Hypothalamus (tissue), 51 donors: ENCODE measurements at places on chromosomes 12 and 14.

DNA sequence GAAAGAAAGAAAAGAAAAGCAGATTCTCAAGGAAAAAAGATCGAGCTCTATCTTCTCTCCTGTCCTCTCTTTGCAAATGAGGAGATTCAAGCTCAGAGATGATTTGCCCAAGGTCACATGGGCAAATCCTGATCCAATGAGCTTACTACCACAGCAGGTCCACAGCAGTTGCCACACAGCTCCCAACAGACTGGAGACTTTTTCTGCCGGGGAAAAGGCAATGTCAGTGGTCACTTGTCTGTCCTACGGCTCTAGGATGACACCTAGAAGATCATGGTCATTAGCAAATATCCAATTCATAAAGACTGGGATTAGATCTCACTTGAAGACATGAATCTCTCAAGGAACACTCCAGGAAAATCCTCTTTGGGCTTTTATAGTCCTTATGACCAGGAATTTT, 58.8 kb downstream of the TTC7B start:
- no peak for DNase-seq

GRCh38 chr14:70809225-70810219, at the start of gene MAP3K9:
TSS of gene MAP3K9 (minus strand) at chr14:70809513. CDS start at chr14:70809171, 342 bp downstream.
- peak; percentile 87 for DNase-seq

DNA sequence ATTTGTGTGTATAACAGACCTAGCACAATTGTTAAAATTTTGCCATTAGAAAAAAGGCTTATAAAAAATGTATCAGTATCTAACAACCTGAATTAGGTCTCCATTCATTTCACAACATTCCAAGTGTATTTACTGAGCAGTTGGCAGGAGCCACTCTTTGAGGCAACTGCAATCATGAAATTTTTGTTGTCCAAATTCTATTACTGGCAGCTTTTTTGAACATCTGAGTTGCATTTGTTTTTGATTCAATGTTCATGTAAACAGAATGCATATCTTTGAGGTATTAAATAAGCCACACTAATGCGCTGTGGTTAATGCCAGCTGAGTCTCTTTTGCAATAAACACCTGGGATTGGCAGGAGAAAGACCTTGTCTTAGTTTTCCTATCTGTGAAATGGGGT, 8.7 kb downstream of the KITLG start:
- no peak for DNase-seq

GRCh38 chr12:52498946-52499345, 5.9 kb upstream of the KRT6A start:
- DNase-seq = no peak

DNA sequence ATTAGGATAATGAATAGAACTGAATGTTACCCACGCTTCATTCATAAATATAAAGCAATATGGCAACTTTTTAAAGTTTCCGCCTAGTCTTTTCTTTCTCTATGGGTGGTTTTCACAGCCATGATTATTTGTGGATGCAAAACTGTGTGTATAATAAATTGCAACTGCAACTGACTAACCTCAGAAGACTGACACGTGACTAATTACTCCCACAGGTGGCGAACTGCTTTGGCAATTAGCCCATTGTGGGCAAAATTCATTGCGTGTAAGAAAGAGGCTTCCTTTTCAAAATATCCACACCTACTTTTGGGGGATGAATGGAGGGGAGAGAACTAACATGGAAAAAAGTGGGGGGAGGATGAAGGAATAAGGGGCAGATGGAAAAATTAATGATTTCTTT, 79.0 kb downstream of the SLC25A21 start:
- DNase-seq = no peak

GRCh38 chr14:92847278-92847677, 53.2 kb downstream of the GOLGA5 start:
- DNase-seq = no peak

- DNase-seq = no peak
Observed at GRCh38 chr14:41498959-41499358, 107.7 kb upstream of the LRFN5 start.

GRCh38 chr12:46374711-46375110, 2.1 kb upstream of the SLC38A2 start:
- DNase-seq = no peak

- no peak for DNase-seq
Observed at GRCh38 chr12:27333403-27334009, 870 bp downstream of the BMAL2 start.

DNA sequence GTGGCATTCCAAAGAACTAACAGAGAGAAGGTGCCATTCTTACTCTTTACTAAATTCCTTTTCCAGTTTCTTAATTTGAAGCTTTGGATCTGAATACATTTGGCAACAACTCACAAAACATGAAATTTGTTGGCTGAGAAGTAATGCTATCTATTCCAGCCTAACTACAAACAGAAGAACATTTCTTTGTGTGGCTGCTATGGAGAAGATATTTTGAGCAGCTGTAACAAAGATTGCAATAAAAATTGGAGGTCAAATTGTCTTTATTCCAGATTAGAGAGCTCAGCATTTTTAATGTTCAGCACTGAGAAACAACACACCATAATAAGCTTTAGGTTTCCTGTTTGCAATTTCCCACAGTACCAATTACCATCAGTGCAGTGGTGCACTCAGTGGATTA, 835.8 kb upstream of the FLRT2 start:
- no peak for DNase-seq

- DNase-seq = peak; percentile 13
Observed at GRCh38 chr14:20477211-20477876, 8.1 kb downstream of the PNP start.
